Activated CD8-positive, alpha-beta memory T cell treated with anti-CD3 and anti-CD28 coated beads for 36 hours (primary cell): ENCODE measurements at places on chromosomes 6 and 20. TPM values are rescaled to one million over a fixed set of nuclear protein-coding genes. Genes with fewer than 3 reads are reported as not detected.

Gene HLA-DOB
- total RNA-seq, result 0.72 TPM

Gene LPA
- not detected for total RNA-seq

Gene RAB44
- total RNA-seq, result not detected

Gene DPPA5
- total RNA-seq, result not detected

Gene PRL
- total RNA-seq, result not detected

Gene AARS2
- 24.9 TPM for total RNA-seq

Gene FAM83B
- total RNA-seq, result not detected

Gene MLIP
- total RNA-seq, result not detected

Gene CAGE1
- 0.13 TPM for total RNA-seq

Gene LKAAEAR1
- 0.42 TPM for total RNA-seq

Gene KAT14
- 21.6 TPM for total RNA-seq

Gene FKBP1C
- total RNA-seq, result 1.4 TPM

Gene GID8
- total RNA-seq, result 45.2 TPM

Gene FAM217A
- not detected for total RNA-seq

Gene APOBEC2
- not detected for total RNA-seq

Gene TGM3
- not detected for total RNA-seq

Gene MROH8
- total RNA-seq, result 3.7 TPM

Gene WFDC10B
- not detected for total RNA-seq

Gene PEX3
- total RNA-seq, result 27.9 TPM

Gene COL21A1
- not detected for total RNA-seq

Gene SIRPB1
- total RNA-seq, result 1.4 TPM

Gene ADGRF5
- not detected for total RNA-seq

Gene SMPDL3A
- total RNA-seq, result 0.19 TPM

Gene HEY2
- not detected for total RNA-seq

Gene ACSS1
- 23.9 TPM for total RNA-seq

Gene POPDC3
- not detected for total RNA-seq

Gene RING1
- total RNA-seq, result 38.8 TPM

Gene PGM3
- 21.7 TPM for total RNA-seq

Gene AGER
- 15.2 TPM for total RNA-seq

Gene CD93
- total RNA-seq, result 0.46 TPM

Gene PGC
- total RNA-seq, result not detected

Gene MATN4
- total RNA-seq, result 0.32 TPM

Gene RNF114
- 59.4 TPM for total RNA-seq

Gene CPXM1
- 1.7 TPM for total RNA-seq

Gene CCN2
- total RNA-seq, result not detected

Gene CDH4
- not detected for total RNA-seq
